ENCODE measurements at places on chromosomes 2 and 18.

DNA sequence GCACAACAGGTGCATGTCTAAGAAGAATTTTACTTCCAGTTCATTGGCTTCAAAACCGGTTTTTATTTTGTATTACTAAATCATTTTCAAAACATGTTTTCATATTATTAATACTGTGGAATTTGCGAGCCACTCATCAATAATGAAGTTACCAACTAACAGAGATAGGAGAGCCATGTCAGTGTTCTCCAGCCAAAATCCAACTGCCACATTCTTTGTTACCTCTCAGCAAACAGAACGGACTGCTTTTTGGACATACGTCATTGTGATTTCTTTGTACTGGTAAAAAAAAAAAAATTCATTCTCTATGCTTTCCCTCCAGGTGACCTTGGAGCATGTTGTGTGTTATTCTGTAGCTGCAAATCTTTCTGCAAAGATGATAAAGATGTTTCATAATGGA is 414.2 kb upstream of the MMADHC start:
- DNase-seq, result no peak

DNA sequence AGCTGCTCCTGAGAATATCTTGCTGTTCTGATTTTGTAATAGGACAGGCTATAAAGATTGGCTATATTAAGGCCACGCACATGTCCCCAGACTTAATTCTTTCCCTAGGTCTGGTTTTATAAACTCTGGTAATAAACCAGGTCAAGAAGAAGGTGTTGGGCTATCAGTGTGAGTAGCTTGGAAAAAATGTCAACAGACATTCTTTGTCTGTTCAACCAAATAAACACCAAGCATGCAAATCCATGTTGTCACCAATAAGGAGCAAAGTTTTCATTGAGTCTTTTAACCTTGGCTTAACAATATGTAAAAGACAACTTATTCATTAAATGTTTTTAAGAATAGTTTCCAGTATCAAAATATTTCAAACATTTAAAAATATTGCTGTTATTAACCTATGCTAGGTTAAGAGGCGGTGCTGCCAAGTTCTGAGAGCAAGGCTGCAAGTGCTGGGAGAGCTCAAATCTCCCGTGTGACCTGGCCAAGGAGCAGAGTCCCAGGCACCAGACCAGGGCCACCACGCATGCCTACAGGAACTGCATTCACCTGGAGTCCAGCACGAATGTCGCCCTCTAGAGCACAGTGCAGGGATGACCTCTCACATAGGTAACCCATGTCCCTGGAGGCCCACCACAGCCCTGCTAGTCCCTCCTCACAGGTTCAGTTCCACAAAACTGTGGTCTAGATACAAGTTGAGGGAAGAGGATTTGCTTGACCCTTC is 120.5 kb upstream of the POU3F3 start:
- no peak for DNase-seq

GRCh38 chr2:219002395-219003266 is 9.4 kb upstream of the CRYBA2 start:
- DNase-seq, result peak; percentile 66

- DNase-seq, result no peak
Observed at GRCh38 chr2:63047321-63048279, 3.0 kb upstream of the OTX1 start.

DNA sequence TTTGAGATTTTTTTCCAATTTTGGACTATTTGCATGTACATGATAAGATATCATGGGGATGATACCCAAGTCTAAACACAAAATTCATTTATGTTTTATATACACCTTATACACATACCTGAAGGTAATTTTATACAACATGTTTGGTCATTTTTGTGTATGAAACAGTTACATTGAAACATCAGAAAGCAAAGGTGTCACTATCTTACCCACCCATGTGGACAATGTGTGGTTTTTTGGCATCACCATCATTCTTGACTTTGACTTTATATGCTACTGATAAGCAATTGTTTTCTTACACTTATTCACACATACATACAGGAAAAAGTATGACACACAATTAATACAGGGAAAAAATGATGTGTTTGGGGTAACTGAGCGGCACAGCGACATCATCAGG is 51.0 kb upstream of the ACVR1 start:
- no peak for DNase-seq

- no peak for DNase-seq
Observed at GRCh38 chr18:5941890-5942289, 46.6 kb upstream of the TMEM200C start.

DNA sequence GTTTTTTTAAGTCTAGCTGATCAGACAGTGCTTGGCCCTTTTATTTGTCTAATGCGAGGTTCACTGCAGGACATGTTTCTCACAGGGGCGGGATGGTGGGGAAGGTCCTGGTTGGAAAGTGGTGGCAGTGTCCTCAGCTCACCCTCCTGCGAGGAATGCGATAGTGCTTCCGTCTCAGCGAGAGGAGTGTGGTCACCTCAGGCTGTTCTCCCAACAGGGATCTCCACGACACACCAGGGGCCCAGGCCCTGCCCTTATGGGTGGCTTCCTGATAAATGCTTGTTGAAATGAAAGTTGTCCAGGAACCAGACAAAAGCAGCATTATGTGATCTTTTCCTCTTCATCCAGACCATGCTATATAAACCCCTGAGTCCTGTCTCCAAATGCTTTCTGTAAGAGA is 70.1 kb downstream of the BOLA3 start:
- DNase-seq, result no peak

DNA sequence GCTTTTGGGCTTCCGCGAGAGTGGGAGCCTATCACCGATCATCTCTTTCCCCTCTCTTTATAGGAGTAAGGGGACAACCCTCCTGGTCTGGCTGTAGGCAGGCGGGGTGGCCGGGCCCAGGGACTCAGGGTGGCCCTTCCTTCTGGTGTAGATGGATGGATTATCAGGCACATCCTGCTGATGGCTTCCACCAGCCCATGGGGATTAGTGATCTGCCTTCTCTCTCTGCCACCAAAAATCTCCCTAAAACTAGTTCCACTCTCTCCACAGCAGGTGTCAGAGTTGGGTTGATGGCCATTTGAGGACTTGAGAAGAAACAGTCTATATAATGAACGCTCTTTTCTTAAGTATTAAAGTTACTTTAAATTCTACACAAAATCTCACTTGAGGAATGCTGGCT is 37.4 kb downstream of the NCK2 start:
- DNase-seq, result no peak

- DNase-seq, result no peak
Observed at GRCh38 chr2:33810046-33810835, 211.1 kb upstream of the FAM98A start.

- no peak for DNase-seq
Observed at GRCh38 chr2:5465859-5466258, 226.3 kb upstream of the SOX11 start.

DNA sequence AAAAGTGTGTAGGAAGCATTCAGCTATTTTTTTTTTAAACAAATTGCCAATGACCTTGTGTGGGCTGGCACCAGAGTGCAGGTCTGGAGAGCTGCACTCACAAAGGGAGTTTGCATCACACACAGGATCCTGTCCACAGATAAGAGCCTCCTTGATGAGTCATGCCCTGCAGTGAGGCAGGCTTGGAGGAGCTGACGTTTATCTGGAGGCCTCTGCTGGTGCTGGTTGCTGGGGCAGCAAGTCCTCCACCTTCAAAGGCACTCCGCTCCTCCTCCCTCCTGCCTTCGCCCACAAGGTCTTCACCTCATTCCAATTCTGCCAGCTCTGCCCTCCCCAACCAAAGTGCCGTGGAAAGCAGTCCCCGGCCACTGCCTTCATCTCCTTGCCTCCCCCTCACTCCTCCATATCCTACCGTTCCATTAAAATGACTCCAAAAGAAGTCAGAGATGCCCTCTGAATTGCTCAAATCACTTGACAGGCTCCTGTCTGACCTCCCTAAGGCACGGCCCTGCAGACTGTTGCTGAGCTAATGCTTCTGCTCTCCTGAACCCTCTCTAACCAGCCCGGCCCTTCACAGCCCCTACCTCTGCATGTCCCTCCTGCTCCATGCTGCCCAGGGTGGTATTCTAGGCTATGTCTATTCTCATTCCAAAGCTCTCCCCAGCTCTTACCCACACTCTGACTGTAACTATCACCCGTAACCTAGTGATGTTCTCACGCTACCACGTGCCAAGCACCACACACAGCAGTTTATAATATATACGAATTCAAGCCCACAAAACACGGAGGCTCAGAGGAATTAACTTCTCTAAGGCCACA is 30.9 kb downstream of the LONRF2 start:
- no peak for DNase-seq

- DNase-seq, result no peak
Observed at GRCh38 chr2:47227532-47228279, 72.6 kb upstream of the STPG4 start.

DNA sequence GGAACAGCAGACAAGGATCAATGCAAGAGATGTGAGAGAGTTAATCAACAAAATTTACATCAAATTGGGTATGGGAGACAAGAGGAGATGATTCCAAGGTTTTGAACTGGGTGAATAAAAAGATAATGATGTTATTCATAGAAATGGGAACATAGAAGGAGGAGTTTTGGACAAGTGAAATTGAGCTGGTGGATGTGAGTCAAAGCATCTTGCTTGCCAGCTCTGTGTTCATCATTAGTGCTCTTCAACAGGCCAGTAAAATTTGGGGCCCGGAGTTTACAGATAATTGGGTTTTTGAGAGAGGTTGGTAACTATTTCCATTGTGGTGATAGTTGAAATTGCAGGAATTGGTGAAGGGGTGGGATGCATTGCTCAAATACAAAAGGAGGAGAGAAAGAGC is 69.9 kb upstream of the CAVIN2 start:
- no peak for DNase-seq

- no peak for DNase-seq
Observed at GRCh38 chr18:199214-199613, 40.9 kb downstream of the USP14 start.

Data from MM.1S (cell line).